NCI-H748 treated with DMSO at 0.1 percent for 48 hours (cell line): ENCODE measurements at places on chromosomes 3 and 15.

- DNase-seq: no peak
These were observed 7.4 kb upstream of the U2SURP start for GRCh38 chr3:142993958-142994442.

DNA sequence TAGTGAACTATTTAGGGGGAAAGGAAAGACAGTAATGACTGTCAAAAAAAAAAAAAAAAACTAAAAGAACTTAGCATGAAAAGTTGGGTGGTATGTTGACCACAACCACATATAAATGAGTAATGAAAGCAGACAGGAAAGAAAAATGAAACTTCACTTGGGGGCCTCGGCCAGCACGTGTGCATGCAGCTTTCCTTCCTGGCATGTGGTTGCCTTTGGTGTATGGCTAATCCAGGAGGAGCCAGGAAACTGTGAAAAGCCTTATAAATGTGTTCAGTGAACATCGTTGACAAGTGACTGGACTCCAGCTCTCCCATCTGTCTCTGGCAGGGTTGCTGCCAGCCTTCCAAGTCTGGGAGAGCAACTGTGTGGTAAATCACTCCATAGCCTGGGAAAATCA lies 195.1 kb downstream of the DTWD1 start:
- no peak for DNase-seq

DNA sequence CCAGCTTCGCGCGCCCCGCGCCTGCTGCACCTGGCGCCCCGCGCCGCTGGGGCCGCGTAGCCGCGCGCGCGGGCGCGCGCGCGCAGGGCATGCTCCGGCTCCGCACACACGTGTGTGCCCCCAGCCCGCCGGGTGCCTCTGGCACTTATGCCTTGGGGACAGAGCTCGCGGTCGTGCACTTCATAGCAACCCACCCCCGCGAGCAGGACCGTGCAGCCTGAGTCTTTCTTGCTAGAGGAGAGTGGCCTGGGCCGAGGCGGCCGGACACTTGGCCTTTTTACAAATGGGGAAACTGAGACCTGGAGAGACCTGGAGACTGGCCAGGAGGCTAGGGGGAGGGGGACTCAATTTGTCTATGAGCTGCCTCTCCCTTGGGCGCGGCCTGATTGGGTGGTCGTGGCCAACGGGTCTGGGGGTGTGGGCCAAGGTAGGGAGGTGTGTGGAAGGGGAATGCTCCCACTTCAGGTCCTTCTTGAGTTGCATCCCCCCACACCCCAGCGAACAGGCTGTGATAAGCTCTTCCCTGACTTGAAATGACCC lies 562 bp downstream of the NBEAL2 start:
- DNase-seq: no peak

- peak; percentile 17 for DNase-seq
These were observed 518.9 kb downstream of the SHQ1 start for GRCh38 chr3:72329354-72329753.

DNA sequence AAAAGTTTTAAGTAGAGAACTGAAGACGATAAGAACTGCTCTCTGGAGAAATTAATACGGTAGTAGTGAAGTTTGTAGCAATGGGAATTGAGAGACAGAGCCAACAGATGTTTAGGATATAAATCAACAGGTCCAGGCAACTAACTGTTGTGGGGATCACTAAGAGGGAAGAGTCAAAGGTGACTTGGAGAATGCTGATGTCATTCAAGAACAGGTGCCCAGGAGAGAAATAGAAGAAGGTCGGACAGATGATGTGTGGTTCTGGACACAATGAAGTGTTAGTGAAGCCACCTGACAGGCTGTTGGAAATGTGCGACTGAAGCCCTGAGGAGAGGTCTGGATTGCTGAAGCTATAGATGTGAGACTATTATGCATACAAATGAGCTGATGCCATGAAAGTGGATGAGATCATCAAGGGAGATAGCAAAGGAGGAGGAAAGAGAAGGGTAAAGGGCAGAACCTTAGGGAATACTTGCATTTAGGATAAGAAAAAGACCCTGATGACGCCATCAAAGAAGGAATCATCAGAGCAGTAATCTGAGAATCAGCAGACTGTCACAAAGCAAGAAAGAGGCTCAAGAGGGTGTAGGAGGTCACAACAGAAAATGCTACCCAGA lies 183.7 kb downstream of the FRMD5 start:
- DNase-seq: no peak

DNA sequence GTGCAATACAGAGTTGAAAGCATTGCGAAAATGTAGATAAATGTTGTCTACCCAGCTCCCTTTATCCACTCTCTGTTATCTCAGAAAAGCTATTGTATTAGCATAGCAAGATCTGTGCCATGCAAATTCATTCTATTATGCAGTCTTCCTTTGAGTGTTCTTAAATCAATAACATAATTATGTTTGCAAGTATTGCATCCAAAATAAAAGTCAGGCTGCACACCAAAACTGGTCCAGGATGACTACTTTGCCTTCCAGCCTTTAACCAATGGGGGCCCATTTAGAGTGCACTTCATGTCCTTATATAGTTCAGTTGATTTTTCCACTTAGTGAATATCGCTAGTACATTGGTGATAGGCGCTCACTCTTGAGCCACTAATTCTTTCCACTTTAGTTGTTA lies 107.4 kb upstream of the MLF1 start:
- DNase-seq: no peak

DNA sequence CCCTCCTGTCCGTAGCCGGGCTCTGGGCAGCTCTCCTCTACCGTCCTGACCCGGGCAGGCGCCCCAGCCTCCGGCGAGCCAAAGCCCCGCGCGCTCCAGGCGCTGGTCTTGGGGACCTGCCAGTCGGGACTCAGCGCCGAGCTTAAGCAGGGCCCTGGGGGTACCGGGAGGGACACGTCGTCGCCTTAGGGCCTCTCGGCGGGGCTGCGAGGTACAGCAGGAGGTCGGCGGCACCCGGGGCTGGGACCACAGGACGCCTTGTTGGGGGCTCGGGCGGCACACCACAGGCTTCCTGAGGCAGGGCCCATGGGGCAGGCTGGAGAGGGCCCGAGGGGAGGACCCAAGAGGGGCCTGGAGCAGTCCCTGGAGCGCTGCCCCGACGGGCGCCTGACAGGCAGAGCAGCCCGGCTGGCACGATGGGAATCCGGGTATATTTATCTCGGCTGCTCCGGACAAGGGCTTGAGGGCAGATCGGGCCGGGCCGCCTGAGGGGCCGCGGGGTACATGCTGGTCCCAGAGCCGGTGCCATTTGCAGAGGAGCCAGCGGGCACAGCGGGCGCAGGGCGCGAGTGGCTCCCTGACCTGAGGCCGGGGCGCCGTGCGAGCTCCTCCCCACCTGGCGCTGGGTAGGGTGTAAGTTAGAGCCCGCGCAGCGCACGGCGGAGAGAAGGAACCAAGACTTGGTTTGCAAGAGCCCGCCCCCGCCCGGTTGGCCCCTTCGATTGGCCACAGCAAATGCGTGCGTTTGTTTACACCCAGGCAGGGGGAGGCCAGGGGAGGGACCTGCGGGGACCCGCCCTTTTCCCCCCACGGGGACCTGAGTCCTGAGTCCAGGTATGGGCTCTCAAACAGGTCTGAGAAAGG lies 574 bp downstream of the SLC38A3 start:
- DNase-seq: no peak

DNA sequence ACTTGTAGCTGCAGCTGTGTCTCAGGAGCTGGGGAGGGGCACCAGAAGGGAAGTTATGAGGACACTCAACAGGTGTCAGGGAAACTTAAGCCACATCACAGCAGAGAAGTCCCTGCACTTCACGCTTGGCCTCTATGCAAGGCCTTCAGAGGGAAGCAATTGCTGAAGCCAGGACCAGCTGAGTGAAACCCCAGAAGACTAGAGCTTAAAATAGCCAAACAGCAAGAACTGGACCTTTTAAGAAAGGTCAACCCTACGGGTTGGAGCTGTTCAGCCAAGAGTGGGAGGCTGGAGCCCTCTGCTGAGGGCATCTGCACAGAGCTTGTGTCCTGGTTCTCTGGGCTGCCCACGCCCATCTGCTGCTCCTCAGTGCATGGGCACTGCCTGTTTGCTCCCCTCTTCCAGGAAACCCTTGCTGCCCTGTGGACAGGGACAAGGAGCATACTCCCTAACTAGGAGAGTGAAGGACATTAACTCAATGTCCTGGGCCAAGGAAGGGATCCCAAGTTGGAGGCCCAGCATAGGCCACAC lies 3.9 kb upstream of the GRAMD2A start:
- no peak for DNase-seq

DNA sequence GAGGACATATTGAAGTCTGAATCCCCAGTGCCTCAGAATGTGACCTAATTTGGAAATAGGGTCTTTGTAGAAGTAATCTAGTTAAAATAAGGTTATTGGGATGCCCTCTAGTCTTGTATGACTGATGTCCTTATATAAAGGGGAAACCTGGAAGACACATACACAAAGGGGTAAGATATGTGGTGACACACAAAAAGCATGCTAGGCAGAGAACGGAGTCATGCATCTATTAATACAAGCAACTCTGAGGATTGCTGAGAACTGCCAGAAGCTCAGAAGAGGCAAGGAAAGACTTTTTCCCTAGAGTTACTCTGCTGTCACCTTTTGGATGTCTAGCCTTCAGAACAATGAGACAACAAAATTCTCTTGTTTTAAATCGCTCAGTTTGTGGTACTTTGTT lies 58.1 kb upstream of the TMEM108 start:
- DNase-seq: no peak

DNA sequence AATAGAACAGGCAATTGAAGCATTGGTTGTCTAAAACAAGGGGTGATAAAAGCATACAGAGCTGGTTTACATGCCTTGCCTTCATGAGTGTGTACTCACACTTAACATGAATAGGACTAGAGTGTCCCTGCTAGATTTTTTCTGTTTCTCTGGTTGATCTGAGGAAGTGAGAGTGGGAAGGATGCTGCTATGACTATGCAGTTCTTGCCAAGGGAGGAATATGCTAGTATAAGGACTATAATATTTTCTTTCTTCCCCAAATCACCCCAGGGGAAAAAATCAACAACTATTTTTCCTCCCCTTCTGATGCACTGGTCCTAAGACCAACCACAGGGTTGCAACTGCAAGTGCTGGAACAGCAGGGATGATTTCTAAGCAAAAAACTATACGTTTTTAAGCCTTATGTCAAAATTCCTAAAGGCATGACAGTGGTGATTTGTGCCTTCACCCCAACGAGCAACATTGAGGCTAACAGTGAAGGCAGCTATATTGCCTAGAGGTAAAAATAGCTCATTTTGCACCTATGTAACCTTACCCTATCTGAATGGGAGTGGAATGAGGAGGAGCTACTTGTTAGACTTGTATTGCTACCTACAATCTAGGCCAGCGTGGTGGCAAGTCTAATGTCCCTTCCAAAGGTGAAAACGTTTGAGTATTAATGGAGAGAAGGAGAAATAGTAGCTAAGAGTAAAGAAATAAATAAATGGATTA lies 33.5 kb upstream of the USP8 start:
- DNase-seq: no peak

DNA sequence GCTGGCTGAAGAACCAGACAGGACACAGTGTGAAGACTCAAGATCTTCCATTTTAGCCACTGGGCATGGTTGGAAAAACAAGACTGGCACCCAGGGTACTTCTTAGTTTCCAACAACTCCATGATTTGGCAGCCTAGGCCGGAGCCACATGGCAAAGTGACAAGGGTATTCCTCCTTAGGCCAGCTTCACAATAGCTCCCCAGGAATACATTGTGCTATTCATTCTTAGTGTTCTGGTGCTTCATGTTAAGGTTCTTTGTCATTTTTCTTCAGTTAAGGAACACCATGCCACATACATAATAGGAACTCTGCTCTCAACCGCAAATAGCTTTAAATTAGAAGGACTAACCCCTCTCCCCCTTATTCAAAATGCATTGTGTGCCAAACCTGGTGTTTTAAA lies 8.0 kb upstream of the FILIP1L start:
- DNase-seq: no peak

DNA sequence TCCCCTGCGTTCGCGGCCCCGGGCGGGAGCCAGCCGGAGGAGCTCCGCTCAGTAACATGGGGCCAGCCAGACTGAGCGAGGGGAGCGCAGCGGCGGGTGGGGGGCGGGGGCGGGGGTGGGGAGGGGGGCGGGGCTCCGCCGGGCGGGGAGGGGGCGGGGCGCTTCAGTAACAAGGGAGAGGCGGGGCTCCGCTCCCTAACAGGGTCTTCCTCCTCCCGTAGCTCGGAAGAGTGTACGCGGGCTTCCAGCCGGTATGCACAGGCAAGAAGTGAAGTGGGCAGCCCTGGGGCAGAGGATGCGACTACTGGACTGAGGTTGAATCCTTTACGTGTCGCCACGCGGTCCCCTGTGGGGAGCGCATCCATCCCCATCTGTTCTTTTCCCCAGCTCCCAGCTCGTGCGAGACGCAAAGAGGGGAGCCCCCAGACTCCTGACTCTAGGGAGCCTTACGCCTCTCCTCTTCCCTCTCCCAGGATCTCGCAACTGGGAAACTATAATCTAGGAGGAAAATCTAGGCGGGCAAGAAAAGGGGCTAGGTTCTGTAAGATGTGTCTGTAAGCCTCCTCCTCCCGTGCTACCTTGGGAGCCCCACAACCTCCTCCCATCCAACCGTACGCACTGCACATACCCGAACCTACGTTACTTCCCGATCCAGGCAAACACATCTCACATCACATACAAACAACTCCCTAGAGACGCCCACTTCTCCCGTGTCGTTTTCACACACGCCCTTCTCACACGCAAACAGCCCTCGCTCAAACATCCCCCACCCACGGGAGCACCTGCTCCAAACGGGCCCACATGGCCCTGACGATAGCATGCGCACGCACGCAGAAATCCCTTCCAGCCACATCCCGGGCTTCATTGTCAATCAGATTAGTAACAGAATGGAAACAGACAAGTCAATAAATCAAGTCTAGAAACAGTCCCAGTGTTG lies at the start of gene SHF:
Gene SHF (minus strand): TSS at position 73 of the 937 bp plus-strand sequence. CDS start 15 bp downstream, at position 58.
- DNase-seq: peak; percentile 23

DNA sequence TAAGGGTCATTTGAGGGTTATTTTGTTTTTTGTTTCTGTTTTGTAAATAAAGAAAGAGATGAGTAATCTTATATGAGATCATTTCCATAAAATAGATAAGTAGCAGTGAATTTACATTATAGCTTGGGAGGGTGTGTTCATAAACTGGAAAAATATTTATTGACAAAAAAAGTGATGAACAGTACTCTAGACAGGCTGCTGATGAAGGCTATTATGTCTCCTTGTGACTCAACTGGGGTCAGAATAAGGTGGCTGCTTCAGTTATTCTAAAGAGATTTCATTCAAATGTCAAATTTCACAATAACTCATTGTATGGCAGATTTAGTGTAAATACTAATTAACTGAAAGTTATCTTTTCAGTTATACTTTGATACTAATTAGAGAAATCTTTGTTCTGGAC lies 251.1 kb upstream of the CMC1 start:
- DNase-seq: no peak

DNA sequence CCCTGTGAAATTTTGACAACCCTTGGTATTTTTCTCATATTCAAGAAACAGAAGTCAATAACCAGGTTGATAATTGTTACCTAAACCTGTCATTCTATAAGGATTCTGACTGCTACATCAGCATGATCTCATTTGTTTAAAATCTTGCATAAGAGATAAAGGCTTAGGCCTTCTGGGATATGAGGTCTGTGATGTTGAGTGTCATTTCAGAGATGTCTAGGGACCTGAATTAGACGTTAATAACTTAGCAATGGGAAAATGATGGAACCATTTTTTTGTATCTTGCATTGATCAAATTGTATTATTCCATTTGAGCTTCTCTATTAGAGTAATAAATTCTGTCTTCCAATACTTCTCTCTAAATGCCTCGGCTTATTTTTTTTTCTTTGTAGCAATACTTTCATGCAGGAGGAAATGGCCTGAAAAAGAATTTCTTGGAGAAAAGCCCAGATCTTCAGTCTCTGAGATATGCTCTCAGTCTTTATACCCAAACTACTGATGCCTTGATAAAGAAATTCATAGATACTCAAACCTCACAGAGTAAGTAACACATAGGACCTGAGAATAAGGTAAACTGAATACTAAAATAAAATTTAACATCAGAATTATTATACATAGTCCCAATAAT lies 589.3 kb downstream of the UNC13C start:
- no peak for DNase-seq
